ENCODE measurements at places on chromosomes 16 and 17.

DNA sequence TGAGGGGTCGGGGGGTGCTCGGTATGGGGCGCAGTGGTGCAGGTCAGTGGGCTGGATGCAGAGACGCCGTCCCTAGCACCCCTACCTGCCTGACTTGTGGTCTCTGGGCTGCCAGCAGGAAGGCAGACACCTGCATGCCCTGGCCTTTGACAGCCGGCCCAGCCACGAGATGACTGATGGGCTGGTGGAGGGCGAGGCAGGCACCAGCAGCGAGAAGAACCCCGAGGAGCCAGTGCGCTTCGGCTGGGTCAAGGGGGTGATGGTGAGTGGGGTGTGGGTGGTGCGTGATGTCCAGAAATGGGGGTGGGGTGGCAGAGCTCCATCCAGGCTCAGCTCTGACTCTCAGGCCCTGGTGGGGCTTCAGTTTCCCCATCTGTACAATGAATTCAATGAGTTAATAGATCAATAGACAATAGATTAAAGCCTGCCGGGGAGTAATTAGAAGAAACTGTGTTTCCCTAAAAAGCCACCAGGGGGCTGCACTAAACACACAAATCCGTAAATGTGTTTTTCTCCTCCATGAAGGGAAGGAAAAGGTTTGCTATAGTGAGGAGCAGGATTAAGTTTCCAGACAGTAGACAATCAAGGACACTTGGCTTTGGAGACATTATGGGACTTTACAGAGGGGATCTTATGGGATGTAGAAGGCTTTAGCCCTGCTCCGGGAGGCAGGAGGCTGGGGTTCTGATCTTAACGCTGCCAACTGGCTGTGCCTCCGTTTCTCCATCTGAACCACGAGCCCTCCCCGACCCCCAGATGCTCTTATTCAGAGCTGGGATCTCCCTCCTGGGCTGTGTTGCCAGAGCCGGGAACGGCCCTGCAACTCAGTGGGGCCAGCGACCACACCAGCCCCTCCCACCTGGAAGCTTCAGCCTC, 2.2 kb downstream of the SLC12A3 start:
- no peak for DNase-seq

DNA sequence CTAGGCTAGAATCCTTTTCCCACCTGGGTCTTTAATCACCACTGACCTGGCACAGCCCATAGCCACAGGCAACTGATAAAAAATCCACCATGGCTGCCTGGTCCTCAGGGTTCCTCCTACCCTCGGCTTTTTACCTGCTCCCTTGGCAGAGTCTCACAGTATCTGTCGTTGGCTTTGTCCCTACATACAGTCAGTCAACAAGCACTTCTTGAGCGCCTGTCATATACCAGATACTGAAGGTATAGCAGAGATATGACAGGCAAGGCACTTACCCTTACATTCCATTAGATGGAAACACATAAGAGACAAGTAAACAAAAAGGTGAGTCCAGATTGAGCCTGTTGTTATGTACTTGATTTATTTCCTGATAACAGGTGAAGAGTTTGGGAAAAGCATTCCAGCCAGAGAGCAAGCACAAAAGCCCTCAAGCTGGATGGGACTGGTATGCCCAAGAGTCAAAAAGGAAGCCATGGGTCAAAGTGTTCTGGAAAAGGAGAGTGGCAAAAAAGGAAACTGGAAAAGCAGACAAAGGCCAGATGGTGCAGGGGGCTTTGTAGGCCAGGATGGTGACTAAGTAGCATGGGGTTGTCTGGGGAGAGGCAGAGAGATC, 247.0 kb downstream of the CHD9NB start:
- no peak for DNase-seq

- DNase-seq: no peak
These were observed 259.8 kb upstream of the MON1B start for GRCh38 chr16:76931186-76931585.

GRCh38 chr17:32342603-32343325, 791 bp upstream of the C17orf75 start:
- DNase-seq: no peak

GRCh38 chr16:20865420-20866131, 34.6 kb downstream of the DCUN1D3 start:
- peak; percentile 30 for DNase-seq

GRCh38 chr17:17983376-17983775, 10.7 kb downstream of the DRC3 start:
- no peak for DNase-seq

DNA sequence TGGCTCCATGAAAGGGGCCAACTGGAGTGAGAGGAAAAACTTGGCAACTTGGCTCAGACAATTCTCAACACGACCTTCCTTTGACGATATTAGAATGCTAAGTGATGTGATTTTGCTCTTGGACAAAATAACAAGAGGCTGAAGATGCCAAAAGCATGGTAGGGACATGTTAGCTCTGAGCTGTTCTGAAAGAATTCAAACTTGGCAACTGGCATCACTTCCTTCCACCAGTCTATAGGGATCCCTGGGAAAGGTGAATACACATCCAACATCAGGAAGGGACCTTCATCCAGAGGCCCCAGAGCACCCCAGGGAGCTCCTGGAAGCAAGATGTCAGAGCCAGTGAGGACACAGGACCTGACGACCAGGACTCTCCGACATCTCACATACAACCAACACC, 4.3 kb downstream of the KRT37 start:
- no peak for DNase-seq

- DNase-seq: no peak
These were observed 222.9 kb upstream of the ERCC4 start for GRCh38 chr16:13697013-13697412.

DNA sequence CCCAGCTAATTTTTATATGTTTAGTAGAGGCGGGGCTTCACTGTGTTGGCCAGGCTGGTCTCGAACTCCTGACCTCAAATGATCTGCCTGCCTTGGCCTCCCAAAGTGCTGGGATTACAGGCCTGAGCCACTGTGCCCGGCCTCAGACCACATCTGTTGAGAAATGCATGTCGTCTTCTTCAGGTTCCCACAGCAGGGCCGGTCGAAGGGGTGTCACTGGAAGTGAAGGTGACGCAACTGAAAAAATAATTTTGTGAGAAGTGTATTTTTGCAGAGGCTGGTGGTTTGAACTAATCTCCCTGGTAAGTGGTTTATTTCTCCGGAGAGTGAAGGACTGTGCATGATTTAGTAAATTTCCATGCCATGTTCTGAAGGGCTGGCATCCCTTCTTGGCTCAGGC, 33.4 kb upstream of the IL34 start:
- DNase-seq: no peak

- no peak for DNase-seq
These were observed 42.0 kb downstream of the ADCY7 start for GRCh38 chr16:50308237-50308965.

- no peak for DNase-seq
These were observed 452.1 kb upstream of the HSBP1 start for GRCh38 chr16:83355570-83356218.

DNA sequence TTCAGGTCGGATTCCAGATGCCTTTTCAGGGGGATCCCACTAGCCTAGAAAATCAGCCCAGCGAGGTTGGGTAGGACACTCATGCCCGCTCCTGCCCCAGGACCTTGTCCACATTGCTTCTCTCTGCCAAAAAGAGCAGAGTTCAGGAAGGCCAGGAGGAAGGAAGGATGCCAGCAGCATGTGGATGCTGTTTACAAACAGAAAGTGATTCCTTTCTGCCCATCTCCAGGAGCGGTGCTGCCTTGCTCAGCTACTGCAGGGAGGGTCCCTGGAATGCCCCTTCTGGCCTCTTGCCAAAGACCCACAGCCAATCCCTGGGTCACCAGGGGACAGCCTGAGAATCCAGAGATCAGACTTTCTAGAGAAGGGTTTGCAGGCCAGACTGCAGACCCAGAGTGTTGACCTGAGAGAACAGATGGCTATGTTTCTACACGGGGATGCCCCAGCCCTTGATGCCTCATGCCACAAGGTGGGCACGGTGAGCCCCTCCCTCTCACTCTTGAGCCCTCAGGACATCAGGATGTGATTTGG, 32.3 kb upstream of the EMP2 start:
- no peak for DNase-seq

DNA sequence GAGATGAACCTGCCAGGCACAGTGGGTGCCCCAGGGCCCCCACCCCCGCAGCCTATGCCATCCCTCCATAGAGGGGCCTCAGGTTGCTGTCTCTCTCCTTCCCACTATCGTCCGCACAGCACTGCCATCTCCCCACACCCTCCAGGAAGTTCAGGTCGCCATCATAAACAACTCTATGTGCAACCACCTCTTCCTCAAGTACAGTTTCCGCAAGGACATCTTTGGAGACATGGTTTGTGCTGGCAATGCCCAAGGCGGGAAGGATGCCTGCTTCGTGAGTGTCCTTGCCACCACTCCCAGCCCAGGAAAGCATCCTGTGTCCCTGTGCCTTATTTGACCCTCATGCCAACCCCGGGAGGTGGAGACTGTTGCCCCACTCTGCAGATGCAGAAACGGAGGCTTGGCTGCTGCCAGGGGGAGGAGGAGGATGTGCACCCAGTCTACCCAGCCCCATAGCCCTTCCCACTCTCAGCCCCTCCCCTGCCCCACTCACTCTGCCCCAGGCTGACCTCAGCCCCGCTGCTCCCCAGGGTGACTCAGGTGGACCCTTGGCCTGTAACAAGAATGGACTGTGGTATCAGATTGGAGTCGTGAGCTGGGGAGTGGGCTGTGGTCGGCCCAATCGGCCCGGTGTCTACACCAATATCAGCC, 3.9 kb downstream of the PRSS21 start:
- no peak for DNase-seq

- DNase-seq: no peak
These were observed 57.1 kb downstream of the BRIP1 start for GRCh38 chr17:61806081-61806828.

DNA sequence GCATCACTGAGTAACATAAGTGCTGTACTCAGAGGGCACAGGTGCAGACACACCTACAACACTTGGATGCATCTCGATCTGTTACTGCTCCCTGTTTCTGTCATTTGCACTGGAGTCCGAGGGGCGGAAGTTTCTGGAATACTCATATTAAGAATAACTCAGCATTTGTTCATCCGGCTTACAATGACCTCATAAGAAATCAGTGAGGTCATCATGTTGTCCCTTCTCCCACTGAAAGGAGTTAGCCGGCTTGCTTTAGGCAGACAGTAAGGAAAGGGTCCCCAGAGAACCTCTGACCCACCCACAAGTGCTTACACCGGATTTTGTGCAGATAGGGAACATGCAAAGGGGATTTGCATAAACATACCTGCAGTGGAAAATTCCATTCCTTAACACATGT, 344.7 kb downstream of the HAPSTR1 start:
- DNase-seq: no peak

- no peak for DNase-seq
These were observed 10.3 kb upstream of the ITGAX start for GRCh38 chr16:31344712-31345111.

GRCh38 chr16:70646260-70647241, at the start of gene IL34:
IL34 (plus strand) TSS chr16:70646559; CDS start chr16:70646948, 389 bp downstream.
- no peak for DNase-seq

GRCh38 chr17:74163271-74163821, 40.1 kb upstream of the RPL38 start:
- no peak for DNase-seq

GRCh38 chr17:50303596-50303995, 29.3 kb downstream of the TMEM92 start:
- no peak for DNase-seq

- DNase-seq: peak; percentile 94
These were observed 62.1 kb downstream of the CRISPLD2 start for GRCh38 chr16:84881702-84882521.

DNA sequence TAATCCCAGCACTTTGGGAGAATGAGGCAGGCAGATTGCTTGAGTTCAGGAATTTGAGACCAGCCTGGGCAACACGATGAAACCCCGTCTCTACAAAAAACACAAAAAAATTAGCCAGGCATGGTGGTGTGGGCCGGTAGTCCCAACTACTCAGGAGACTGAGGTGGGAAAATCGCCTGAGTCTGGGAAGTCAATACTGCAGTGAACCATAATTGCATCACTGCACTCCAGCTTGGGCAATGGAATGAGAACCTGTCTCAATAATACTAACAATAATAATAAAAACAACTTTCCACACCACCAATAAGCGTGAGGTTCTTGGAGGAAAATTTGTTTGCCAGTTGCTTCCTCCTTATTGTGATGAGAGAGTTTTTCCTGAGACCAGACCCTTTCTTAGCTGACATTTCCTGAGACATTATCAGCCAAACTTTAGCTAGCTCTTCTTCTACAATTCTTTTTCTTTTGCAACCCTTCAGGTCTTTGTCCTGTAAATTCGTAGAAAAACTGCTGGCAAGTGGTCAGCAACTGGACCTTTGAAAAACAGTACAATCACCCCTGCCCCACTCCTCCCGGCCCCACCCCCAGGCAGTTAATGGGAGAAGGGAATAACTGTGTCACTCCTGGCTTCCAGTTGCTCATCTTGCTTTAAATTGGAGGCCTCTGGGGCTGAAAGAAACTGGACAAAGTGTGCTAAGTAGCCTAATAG, 3.5 kb upstream of the EZH1 start:
- no peak for DNase-seq

GRCh38 chr16:27413956-27414355, 12.0 kb downstream of the IL21R start:
- DNase-seq: no peak

DNA sequence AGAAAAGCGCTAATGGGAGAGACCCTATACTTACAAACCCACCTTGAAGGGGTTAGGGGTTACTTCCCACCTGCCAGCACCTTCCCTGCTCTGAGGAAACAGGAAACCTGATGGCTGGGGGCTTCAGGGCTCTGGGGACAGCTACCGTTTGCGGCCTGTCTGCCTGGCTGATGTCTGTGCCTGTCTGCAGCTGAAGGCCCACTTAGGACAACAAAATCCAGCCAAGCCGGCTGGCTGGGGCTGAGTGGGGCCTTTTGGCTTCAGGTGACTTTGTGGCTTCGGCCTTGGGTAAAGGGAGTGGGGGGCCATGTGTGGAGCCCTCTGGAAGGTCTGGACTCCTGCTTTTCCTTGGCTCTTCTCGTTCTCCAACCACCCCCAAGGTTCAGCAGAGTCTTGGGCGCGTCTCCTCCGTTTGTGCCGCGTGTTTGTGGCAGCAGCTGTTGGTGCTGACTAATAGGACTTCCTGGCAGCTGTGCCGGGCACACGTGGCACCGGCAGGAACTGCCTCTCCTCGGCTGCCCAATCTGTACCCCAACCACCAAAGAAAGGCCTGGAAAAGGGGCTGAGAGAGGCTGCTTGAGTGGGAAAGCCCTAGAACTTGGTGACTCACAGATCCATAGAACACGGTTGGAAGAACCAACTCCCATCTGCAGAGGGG, 186.7 kb downstream of the MSI2 start:
- DNase-seq: no peak

- no peak for DNase-seq
These were observed 20.0 kb downstream of the UNKL start for GRCh38 chr16:1394367-1394951.

DNA sequence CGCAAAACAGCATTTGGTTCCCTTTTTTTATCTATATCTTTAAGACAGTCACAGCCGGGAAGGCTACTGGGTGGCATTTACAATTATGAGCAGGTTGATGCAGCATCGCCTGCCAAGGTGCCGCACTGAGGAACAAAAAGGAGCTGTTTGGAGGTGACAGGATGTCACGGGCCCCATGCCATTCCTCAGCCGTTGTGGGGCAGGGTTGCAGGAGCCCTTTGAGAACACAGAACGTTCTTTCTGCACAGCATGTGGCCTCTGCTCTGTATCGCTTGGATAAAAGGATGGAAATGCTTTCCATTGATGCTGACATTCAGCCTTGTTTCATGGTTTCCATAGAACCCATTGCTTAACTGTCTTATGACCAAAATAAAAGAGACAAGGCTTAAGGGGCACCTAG, 141.9 kb upstream of the CDH5 start:
- no peak for DNase-seq
